ENCODE measurements at places on chromosomes 2 and 18.

- DNase-seq, result no peak
Measured at GRCh38 chr2:7866825-7867224, 815.0 kb upstream of the ID2 start.

- no peak for DNase-seq
Measured at GRCh38 chr18:5107988-5108387, 89.1 kb downstream of the AKAIN1 start.

- no peak for DNase-seq
Measured at GRCh38 chr2:62787386-62787785, 81.9 kb downstream of the EHBP1 start.

DNA sequence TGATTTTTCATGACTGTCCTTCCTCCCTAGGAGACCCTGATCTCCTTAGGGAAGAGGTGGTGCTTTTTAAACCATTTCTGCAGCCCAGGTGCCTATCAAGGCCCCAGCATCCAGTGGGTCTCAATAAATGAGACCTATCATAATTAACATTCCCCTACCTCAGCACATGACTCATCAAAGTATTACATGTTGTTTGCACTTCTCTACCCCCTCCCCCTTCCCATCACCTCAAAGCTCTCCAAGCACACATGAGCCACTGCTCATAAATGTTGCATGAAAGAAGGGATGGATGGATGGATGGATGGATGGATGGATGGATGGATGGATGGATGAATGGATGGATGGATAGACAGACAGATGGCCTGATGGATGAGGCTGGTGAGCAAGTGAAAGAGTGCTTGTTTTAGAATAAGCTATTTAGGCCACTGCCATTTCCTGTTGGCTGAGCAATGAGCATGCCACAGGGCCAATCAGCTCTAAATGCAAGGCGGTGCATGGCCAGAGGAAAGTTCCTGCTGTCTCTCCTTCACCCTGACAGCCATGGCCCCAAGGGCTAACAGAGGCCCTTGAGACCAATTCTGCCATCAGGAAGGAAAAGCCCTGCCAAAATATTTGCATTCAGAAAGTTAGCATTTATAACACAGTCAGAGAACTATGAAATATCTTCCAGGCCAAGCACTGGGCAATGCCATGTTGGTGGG is 20.9 kb upstream of the STEAP3 start:
- DNase-seq, result no peak

DNA sequence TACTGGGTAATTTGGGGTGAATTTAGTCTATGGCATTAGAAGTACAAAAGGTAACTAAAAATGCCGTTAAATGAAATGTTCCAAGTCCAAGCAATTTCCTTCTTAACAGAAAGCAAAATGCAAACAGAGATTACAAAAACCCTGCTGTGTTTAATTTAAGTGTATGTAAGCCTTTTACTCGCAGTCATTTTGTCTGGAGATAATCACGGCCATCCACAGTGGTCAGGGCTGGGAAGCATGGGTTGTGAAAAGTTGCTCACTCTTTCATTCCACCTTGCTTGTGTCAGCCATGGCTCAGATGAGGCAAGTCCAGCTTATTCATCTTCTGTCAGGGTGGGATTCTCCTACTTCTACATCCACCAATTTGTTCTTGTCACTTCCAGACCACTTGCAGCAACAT is 983.6 kb upstream of the ZEB2 start:
- no peak for DNase-seq

GRCh38 chr18:9475643-9476591 is 604 bp downstream of the RALBP1 start:
- no peak for DNase-seq

DNA sequence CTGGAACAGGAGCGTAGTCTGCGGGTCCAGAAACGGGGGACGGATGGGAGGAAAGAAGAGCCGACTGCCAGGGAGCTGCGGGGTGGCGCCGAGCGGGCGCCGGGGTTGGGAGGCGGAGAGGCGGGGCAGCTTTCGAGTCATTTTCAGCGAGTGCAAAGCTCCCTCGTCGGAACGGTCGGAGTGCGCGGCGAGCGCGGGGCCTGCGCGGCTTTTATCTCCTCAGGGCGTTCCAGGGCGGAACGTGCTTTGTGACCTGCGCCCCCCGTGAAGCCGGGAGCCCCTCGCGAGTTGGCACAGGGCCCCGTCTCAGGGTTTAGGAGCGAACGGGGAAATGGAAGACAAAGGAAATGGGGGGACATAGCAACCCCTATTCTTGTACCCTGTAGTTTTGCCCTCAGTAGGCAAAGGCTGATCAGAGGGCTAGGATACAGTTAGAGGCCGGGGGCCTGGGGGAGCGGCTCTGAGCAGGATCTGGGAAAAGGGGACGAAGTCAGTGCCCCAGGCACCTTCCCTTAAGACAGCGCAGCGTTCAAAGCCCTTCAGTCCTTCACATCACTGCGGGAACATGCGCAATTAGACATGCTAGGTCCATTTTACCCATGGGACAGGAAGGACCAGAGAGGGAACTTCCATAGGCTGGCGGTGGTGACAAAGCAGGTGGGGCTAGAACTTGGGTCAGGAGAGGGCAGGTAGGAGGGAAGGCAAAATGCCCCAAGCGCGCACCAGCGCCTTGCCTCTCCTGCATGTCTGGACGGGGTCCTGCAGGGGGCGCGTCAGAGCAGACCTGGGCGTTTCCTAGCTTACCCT is 60.1 kb upstream of the IL1RL1 start:
- no peak for DNase-seq

DNA sequence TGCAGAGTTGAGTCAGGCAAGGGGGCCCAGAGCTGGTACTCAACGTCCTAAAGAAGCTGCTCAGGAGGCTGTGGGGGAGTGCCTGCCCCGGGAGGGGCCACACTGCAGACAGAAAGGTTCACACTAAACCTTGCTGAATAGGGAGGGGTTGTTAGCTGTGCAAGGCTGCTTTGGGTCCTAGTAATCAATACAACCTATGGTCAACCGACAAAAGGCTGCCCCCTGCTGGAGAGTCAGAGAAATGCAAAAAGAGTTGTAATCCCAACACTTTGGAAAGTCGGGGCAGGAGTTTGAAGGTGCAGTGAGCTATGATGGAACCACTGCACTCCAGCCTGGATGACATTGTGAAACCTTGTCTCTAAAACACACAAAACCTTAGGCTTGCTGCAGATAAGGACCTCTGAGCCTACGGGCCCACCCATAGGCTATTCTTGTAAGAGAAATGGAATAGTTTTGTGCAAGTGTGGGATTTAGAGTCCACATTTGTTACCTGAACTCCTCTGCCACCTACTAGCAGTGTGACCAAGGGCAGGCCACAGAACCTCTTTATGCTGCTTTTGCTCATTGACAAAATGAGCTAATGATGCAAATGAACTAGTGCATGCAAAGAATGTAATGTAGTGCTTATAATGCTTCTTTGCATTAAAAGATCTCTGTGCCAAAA is 81.5 kb downstream of the PRPF40A start:
- no peak for DNase-seq

GRCh38 chr2:31997653-31998052 is 13.2 kb downstream of the MEMO1 start:
- DNase-seq, result no peak

- DNase-seq, result no peak
Measured at GRCh38 chr2:147937744-147938349, 82.7 kb downstream of the ORC4 start.

GRCh38 chr18:6022845-6023244 is 127.5 kb upstream of the TMEM200C start:
- DNase-seq, result no peak

GRCh38 chr2:236352761-236353593 is 88.8 kb upstream of the ASB18 start:
- peak; percentile 50 for DNase-seq

- DNase-seq, result no peak
Measured at GRCh38 chr2:222232839-222233238, 66.0 kb downstream of the PAX3 start.

DNA sequence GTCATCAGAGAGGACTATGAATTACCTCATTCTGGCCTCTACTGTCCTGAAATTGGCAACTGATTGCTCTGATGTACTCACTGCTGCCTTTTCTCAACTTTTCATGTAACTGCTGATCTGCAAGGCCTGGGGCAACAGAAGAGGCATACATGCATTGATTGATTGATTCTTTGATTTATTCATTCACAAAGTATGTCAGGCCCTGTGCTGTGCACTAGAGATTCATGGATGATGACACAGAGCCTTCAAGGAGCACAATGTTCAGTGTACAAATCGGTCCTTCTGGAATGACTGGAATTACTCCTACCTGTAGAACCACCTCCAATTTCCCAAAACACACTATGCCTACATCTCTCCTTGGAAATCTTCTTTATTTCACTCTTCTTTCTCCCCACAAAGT is 111.3 kb downstream of the LRATD1 start:
- no peak for DNase-seq

DNA sequence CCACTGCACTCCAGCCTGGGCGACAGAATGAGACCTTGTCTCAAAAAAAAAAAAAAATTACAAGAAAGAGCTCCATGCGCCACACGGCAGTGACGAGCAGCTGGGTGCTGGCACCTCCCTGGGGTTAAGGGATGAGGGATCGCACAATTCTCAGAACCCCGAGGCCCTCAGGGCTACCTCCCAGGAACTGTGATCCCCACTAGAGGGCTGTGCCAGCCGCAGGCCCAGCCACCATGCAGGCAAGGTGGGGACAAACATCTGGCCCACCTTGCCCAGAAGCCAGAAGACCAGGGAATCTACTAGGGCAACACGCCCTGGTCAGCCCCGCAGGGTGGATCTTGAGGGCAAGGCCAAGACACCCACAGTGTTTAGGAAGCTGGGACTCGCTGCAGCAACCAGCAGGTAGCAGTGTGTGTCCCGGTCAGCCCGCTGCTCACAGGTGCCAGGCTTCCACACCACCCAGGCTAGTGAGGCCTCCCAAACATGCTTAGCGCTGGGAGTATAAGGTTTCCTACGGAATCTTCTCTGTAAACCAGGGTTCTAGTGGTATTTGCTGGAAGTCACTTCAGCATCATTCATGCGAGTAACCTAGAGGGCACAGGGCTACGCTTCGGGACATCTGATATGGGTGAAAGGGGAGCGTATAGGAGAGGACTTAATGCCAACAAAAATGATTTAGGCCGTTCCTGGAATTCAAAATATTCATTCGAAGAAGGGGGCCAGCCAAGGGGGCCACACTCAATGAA is 6.7 kb downstream of the SAG start:
- no peak for DNase-seq

DNA sequence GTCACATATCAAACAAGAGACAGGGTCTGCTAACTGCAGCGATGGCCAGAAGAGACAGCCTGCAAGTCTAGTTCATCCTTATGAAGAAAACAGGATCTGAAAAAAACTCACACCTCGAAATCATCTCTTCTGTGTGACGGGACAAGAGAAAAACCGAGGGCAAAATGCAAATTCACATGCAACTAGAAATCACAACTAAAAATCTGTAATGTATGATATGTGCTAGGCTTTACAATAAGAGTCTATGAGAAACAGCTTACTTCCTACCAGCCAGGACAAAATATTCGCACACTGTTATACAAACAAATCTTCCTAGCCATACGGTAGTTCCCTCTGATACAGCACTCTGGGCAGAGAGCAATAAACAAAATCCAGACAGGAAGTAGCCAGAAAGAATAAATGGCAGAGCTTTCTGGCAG is 48.8 kb downstream of the ANKRD44 start:
- no peak for DNase-seq

DNA sequence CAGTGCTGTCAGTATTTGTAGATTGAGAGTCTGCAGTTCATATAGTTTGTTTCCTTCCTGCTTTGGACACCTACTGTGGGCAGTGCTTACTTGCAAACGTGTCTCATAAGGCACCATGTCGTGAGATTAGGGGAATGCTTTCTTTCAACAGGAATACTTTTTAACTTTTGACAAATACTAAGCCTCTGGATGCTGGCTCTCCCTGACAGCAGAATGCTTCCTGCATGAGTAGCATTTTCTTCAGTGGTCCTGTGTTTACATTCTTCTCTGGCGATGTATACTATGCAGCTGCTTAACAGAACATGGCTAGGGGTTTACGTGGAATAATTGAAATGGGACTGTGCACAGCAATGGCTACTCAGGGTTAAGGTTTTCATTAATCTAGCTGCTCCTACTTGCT is 807.5 kb downstream of the MBD2 start:
- no peak for DNase-seq

GRCh38 chr2:119684518-119684917 is 5.5 kb downstream of the TMEM177 start:
- no peak for DNase-seq

- no peak for DNase-seq
Measured at GRCh38 chr2:189086710-189087109, 92.9 kb downstream of the COL5A2 start.

- no peak for DNase-seq
Measured at GRCh38 chr2:101893681-101894381, 97.9 kb upstream of the IL1R2 start.

GRCh38 chr2:55097461-55098410 is 47.5 kb upstream of the RTN4 start:
- no peak for DNase-seq

GRCh38 chr2:19989342-19989666 is 601 bp downstream of the WDR35 start:
- no peak for DNase-seq

DNA sequence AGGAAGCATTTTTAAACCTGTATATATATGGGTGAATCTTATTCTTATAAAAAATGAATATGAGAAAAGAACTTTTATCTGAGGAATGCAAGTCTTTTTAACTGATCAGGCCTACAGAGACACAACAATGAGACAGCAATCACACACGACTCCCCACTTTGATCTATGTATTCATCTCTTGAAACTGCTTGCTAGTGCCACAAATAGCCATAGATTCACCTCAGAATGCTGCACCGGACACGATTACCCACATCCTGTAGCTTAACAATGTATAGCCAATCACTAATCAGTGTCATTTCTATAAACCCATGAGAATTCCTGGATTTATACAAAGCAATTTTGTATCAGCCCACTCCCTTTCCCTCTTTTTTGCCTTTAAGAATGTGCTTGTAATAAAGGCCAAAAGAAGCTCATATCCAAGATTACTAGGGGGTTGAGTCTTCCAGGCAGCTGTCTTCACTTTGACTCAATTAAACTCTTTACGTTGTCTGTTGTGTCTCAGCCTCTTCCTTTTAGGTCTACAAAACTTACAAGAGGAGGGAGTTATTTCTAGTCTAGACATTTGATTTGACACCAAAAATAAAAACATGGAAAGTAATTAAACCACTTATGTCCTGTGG is 94.9 kb downstream of the MBD2 start:
- no peak for DNase-seq

- DNase-seq, result no peak
Measured at GRCh38 chr2:172311921-172312345, 115.5 kb upstream of the ITGA6 start.

DNA sequence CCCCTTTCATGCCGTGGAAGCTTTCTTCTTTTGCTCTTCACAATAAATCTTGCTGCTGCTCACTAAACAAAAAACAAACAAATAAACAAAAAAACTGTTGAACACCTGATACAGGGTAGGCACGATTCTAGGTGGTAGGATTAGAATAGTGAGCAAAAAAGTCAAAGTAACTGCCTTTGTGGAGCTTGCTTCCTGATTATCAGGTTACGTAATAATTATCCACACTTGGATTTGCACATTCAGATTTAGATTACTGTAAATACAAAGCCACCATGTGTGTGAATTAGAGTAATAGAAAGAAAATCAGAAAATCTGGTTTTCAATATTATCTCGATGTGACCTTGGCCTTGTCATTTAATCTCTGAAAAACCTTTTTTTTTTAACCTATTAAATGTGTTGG is 307.1 kb downstream of the NRXN1 start:
- DNase-seq, result no peak

Data from cerebellar nuclear complex (tissue), 1 donor.